ENCODE measurements at places on chromosomes 2 and 18.

DNA sequence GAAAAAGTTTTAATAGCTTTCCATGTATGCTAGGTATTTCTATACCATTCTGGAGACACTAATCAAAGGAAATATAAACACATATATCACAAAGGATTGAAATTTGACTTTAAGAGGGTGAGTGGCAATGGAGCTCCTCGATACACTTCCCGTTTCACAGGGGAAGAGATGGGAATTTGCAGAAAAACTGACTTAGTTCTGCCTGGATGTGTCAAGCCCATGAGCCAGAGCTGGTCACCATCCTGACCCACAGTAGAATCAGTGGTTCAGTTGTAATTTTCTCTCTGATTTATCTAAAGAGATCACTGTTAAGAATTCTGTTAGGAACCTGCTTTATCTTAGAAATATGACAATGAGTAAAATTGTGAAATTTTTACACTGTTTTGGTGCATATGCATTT is 34.2 kb downstream of the PLCL1 start:
- DNase-seq, result no peak

- no peak for DNase-seq
These were observed 78.8 kb upstream of the BZW1 start for GRCh38 chr2:200732866-200733265.

GRCh38 chr18:9951022-9951859 is 37.4 kb downstream of the VAPA start:
- no peak for DNase-seq

DNA sequence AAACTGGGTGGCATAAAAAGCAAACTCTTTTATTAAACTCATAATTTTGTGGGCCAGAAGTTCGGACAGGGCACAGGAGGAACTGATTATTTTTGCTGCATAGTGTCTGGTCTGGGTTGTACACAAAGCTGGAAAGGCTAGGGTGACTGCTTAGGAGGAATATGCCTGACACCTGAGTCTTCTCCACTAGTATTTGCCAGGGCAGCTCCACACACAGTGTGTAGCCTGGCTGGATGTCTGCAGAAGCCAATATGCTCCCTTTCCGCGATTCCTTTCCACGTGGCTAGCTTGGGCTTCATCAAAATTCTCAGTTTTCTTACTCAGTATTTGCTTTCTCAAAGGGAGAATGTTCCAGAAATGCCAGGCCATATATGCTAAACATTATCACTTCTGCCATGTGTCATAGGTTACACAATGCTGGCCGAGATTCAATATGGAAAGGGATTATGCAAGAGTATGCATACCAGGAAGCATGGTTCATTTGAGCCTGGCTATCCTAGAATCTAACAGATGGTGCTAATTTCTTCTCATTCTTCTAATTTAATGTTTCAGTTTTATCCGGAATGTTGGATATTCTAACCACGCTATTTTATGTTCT is 142.7 kb upstream of the DOK6 start:
- DNase-seq, result no peak

DNA sequence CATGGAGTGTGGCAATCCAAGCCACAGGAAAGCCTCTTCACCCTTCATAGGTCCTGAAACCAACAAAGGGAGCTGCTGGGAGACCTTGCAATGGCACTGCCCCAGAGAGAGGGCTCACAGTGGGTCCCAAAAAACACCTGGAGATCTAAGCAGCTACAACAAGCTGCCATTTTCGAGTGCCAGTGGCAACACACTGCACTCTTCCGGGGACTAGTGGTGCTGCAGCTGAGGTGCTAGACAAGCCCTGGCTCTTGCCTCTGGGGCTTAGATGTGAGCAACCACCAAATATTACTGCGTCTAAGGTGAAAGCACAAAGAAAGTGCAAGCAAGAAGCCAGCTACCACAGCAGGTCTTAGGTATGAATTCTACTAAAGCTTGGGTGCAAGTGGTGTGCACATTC is 192.9 kb downstream of the NOL4 start:
- DNase-seq, result no peak

DNA sequence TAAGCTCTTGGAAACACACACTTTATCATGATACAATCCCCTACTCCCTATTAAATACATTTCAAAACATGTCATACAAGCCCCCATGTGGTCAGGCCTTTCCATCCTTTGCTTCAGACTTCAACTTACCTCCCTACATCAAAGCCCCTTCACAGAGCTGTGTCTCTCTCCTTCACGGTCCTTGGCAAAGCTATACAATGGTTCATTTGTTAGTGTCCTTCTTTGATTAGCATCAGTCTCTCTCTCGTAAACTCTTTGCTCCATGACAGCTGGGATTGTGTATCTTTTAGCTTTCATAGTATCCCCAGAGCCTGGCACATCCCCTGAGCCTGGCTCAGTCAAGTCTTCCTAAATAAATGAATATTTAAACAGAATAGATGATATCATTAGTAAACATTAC is 25.6 kb upstream of the INSIG2 start:
- DNase-seq, result no peak

DNA sequence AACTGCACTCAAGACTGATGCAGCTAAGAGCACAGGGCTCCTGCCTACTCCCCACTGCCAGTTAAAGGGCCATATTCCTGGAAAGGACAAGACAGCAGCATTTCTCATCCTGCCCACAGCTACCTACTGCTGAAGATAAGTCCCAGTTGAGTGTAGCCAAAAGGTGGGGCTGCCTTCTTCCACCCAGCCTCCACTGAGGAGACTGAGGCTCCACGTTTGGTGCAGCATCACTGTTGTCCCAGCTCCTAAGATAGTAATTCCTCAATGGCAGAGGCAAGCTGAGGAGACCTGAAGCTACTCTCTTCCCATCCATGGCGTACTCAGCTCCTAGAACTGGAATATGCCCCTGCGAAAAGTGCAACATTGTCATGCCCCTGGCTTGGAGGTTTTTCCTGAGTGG is 149.7 kb downstream of the TRABD2A start:
- DNase-seq, result no peak

DNA sequence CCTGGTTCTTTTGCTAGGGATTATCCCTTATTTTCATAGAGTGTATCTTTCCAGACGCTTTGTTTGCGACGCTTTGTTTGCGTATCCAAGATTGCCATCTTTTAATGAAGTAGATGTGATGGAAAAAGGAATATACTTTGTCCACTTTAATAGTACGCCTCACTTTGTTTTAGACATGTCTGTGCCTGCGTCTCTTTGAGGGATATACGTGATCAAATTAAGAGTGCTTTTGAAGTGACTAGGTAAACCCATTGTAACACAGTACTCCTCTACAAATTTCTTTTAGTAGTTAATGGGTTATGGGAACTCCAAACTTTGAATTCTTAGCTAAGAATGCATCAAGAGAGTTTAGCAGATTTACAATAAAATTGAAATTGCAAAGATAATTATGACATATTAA is 27.9 kb downstream of the ACSL3 start:
- DNase-seq, result no peak

GRCh38 chr2:133026536-133027177 is 356.7 kb upstream of the LYPD1 start:
- DNase-seq, result no peak

GRCh38 chr2:215452725-215453124 is 16.9 kb upstream of the FN1 start:
- DNase-seq, result no peak

GRCh38 chr18:813172-814071 is 1.4 kb upstream of the YES1 start:
- no peak for DNase-seq

DNA sequence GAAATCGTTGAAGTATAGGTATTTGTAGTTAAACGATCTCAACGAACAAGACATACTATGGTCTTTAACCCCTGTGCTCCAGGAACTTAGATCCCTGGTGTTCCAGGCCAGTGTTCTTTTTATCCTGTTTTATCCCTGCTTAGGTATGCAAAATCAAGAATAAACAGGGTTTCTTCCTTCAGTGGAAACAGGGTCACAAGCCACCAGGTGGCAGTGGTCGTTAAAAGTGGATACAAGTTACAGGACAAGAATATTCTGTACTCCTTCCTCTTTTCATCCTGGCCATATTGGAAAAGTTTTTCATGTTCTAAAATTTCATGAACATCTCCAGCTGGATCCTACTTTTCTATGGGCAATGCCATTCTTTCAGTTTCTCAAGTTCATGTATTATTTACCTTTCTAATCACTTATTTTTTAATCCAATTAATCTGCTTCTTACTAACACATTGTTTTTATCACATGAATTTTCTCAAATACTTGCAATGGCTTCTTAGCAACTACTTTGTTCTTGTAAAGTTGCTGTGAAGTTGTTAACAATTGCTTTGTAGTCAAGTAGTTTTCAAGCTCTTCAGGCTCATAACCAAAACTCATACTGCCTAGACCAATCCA is 16.4 kb upstream of the HNMT start:
- peak; percentile 40 for DNase-seq

DNA sequence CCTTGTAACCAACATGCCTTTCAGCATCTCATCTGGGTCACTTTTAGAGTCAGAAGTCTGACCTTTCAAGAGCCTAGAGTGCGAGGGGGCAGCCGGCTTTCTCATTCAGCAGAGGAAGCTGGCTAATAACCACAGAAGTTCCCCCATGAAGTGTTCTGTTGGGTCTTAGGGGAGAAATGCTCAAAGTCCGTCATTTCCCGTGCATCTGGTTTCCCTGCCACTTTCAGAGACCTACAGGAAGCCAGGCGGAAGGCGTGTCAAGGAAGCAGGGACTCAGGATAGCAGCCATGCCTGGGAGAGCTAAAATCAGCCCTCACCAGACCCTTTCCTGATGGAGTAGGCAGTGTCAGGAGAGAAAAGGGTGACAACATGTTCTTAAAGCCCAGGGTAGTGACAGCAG is 301.8 kb upstream of the ID2 start:
- DNase-seq, result no peak

- no peak for DNase-seq
These were observed 109.0 kb downstream of the AQP4 start for GRCh38 chr18:26756556-26756955.
